ENCODE measurements at places on chromosomes 2 and 18.
A peak's percentile ranks its signal among the peaks of the same experiment; 100 is the strongest.

GRCh38 chr18:66005831-66006588 is 255.2 kb downstream of the CDH7 start:
- no peak for DNase-seq

- DNase-seq = no peak
These were observed 267.8 kb downstream of the TSN start for GRCh38 chr2:122023059-122023864.

- peak; percentile 23 for DNase-seq
These were observed 629.9 kb downstream of the NRXN1 start for GRCh38 chr2:50401772-50402653.

GRCh38 chr2:172858473-172858745 is 122.8 kb downstream of the RAPGEF4 start:
- no peak for DNase-seq

DNA sequence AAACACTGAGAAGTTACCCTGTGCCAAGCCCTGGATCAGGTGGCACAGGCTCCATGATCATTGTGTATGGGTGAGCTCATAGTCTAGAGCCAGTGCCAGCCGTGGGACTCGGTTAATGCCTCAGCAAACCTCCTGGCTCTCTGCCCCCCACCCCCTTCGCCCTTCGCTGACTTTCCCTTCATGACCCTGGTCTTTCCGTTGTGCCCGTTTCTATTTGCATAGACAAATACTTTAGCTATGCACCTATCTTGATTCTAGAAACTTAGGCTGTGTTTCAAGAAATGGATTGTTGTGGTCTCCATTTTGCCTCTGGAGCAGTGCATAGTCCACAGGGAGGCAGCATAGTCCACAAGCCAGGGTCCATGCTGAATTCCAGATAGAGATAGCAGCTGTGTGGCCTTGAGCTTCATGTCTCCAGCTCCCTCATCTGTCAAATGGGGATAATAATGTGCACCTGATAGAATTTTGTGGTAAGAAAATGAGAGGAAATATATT is 44.8 kb upstream of the KDM3A start:
- DNase-seq = peak; percentile 37

- DNase-seq = no peak
These were observed 100.8 kb downstream of the ZNF532 start for GRCh38 chr18:58965291-58966004.

GRCh38 chr18:59024829-59025228 is 114.9 kb upstream of the SEC11C start:
- no peak for DNase-seq

DNA sequence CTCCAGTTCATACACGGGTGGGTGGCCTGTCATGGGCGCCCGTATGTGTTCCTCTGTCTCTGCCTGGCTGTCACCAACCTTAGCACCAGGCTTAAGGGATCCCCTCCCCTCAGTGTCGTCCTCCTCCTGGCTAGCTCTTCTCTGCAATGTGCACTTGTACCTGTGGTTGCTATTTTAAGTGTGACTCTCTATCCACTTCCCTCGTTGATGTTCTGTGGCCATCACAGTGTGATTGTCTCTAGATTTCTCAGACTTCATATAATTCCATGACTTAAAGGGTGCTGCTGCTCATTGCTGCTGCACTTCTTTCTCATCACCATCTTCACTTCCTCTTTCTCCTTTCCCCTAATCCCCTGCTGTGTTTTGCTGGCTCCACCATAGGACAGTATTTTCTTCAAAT is 143.4 kb downstream of the EML6 start:
- no peak for DNase-seq

- DNase-seq = no peak
These were observed 4.9 kb downstream of the PAX3 start for GRCh38 chr2:222293660-222294630.

- DNase-seq = no peak
These were observed 420.3 kb upstream of the POU3F3 start for GRCh38 chr2:104433657-104434056.

GRCh38 chr2:88059979-88060906 is 4.7 kb upstream of the KRCC1 start:
- DNase-seq = peak; percentile 34

DNA sequence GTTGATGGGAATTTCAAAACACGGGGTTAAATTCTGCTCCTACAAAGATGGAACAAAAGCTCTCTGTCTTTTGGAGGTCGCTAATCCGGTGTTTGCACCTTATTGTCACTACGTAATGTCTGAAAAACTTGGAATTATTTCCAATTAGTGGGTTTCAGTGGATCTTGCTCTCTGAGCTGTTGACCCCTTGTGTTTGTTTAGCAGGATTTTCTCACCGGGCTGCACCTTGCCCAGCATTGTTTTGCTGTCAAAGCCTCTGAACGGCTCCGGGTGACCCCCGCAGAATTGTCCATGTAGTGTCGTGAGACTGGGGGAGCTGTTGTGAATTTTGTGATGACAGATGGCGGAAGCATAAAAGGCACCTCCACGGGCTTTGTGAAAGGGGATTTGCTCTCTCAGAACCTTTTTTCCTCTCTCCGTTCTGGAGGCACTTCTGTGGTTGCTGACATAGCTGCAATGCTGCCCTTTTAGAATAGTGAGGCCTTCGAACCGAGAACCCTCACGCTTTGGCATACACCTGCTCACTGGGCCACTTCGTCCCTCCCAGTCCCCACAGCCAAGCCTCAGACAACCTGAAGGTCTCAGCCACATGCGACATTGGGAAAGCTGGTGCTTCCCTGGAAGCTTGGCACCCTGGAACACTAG is 129.4 kb downstream of the ACOXL start:
- no peak for DNase-seq

DNA sequence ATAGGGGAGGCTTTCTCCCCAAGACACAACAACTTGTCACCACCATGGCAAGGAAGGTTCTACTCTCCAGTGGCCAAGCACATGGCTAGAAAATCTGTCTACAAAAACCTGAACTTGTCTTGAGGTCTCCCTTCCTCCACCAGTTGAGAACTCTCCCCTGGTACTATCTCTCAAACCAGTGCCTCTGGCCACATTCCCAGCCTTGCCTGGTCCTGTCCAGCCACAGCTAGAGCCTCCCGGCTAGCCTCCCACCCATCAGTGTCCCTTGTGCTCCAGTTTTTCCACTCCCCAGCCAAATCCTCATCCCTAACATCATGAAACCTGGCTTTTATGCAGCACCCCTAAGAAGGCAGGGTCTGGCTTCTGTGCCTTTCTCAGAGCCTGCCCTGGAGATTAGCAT is 21.2 kb upstream of the FZD5 start:
- no peak for DNase-seq

DNA sequence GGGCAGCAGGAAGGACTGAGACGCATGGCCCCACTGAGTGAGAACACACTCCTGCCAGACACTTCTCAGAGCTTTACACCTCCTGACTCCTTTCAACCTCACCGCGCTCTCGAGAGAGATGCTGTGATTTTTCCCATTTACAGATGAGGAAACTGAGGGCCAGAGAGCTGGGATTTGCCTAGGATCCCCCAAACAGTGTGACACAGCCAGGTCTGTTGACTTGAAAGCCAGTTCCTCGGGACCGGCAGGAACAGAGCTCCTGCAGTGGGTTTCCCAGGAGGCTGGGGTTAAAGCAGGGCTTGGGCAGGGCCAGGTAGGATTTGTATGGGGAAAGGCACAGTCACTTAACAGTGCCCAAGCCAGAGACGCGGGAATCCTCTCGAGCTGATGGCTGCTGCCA is 81.9 kb downstream of the STPG4 start:
- no peak for DNase-seq

- DNase-seq = no peak
These were observed 75.8 kb downstream of the SDC1 start for GRCh38 chr2:20148923-20149702.

GRCh38 chr2:86027922-86028765 is 77.5 kb downstream of the POLR1A start:
- no peak for DNase-seq

DNA sequence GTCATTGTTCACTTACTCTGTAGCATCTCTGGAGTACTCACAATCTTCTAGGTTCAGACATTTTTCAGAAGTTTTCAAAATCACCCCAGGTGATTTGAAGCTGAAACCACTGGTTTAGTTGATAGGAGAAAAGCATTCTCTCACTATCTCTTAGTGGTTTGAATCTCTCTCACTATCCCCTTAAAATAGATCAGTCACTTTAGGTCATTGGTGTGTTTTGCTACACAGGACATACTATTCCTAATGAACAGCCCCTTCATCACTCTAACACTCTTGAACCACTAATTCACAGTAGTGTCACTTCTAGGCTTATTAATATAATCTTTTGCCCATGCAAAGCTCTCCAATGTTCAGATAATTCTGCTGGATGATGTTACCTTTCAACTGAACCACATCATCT is 34.5 kb downstream of the LYPD6 start:
- DNase-seq = no peak

GRCh38 chr2:100765481-100765880 is 54.5 kb upstream of the NPAS2 start:
- DNase-seq = no peak

DNA sequence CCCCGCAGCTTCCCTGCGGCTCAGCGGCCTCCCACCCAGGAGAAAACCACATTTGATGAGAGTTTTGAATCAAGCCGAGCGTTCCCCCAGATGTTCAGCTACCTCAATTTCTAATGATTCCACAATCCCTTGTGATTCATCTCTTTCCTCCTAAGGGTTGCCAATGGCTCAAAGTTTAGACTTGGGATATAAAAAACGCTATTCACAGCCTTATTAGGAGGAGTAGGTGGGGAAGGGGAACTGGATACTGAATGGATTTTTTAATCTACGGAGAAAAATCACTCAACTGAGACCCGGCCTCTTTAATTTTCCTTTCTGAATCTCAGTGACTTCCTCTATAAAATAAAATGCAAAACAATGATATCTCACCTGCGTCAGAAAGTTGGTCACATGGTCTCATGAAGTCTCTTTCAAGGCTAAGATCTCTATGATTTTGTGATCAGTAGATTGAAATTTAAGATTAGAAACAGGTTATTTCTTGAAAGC is 192.6 kb upstream of the TCF4 start:
- DNase-seq = peak; percentile 57

DNA sequence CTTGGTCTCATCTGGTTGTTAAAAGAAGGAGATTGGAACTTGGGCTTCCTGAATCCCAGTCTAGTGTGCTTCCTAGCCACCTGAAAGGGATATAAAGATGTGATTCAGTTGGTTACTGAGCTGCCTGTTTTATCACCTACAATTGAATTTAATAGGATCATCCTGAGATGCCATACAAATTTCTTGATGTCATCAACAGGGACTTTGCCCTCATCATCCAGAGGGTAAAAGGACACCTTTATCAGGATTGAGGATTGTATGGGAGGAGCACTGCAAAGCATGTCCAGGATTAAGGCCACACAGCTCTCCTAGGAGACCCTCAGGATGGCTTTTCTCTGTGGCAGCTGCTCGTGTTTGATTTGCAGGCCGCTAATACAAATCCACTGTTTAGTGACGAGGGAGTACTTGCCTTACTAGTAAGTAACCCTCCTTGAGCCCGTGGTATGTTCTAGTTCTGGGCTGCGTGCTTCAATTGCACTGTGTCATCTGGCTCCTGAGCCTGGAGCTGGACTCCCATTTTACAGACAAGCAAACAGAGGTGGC is 28.6 kb downstream of the SH3RF3 start:
- DNase-seq = no peak

GRCh38 chr2:217076657-217077232 is 216.9 kb upstream of the TNP1 start:
- DNase-seq = no peak

GRCh38 chr18:55407191-55407590 is 180.8 kb downstream of the TCF4 start:
- DNase-seq = no peak

DNA sequence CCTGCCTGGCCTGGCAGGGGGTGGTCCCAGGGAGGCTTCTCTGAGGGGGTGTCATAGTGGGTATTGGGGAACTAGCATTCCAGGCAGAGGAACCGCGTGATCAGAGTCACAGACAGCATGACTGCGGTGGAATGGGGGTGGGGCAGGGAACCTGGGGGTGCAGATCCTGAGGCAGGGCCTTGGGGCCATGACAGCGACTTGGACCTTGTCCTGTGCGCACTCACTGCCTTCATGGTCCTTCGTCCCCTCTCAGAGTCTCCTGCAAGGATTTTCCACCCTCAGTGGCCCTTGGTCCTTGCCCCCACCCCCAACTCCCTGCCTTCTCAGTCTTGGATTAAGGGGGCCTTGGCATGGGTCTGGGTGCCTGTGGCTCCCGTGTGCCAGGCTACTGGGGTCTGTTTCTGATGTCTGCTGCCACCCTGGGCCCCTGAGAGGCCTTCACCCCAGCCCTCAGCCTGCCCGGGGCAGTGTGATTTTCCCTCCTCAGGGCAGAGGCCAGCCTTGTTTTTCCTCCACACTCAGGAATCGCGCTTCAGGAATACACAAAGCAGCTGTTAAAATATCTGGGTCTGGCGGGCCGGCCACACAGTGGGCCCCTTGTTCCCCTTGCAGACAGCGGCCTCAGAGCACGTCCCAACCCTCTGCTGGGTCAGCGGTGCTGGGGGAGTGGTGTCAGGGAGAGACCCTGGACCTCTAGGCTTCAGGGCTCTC is 51.6 kb downstream of the GLI2 start:
- no peak for DNase-seq

DNA sequence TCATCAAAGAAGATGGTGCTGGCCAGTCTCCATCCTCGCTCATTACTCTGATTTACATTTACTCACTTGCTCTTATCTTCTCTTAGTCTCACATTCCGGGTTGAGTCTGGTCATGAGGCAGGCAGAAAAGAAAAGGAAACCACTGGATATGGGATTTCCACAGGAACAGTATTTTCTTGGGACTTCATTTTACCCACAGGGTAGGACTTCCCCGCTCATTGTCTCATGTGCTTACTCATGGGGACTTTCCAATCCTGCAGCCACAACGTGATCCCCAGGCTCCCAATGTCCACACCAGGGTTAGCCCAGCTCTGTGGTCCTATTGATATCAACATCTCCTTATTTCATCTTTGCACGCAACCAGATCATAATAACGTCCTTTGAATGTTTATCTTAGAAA is 373.8 kb downstream of the TMEM182 start:
- DNase-seq = no peak

DNA sequence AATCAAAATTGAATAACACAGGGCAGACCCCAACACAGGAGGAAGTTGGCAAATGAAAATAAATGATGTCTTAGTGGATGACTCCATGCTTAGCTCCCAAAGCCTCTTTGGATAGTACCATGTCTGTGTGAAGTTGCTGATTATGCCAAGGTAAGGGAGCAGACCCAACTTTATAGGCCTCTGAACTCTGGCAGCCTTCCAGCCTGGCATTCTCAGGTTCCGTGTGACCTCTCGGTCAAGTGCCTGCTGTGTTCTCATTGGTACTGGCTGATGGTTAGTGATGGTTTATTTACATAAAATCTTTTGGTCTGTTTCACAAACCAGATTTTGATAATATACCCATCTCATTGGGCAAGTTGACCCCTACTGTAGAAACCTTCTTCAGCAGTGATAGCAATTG is 112.2 kb upstream of the TTC39C start:
- no peak for DNase-seq

- DNase-seq = no peak
These were observed 38.5 kb upstream of the ODC1 start for GRCh38 chr2:10486601-10487079.

GRCh38 chr2:30664761-30665358 is 142.4 kb downstream of the CAPN13 start:
- DNase-seq = no peak

- DNase-seq = no peak
These were observed 256.2 kb downstream of the HDAC4 start for GRCh38 chr2:239144713-239144999.

Measured in hippocampal formation (tissue), 2 donors.